ENCODE measurements at places on chromosomes 13 and 19. TPM values are rescaled to one million over a fixed set of nuclear protein-coding genes. Genes with fewer than 3 reads are reported as not detected.

SCN1B gene
- 1.4 TPM for polyA plus RNA-seq

GRCh38 chr19:10682397-10683063 is 18.7 kb upstream of the QTRT1 start:
- no peak for DNase-seq

GRCh38 chr19:35168196-35168595 is 13.7 kb downstream of the FXYD5 start:
- no peak for DNase-seq

DNA sequence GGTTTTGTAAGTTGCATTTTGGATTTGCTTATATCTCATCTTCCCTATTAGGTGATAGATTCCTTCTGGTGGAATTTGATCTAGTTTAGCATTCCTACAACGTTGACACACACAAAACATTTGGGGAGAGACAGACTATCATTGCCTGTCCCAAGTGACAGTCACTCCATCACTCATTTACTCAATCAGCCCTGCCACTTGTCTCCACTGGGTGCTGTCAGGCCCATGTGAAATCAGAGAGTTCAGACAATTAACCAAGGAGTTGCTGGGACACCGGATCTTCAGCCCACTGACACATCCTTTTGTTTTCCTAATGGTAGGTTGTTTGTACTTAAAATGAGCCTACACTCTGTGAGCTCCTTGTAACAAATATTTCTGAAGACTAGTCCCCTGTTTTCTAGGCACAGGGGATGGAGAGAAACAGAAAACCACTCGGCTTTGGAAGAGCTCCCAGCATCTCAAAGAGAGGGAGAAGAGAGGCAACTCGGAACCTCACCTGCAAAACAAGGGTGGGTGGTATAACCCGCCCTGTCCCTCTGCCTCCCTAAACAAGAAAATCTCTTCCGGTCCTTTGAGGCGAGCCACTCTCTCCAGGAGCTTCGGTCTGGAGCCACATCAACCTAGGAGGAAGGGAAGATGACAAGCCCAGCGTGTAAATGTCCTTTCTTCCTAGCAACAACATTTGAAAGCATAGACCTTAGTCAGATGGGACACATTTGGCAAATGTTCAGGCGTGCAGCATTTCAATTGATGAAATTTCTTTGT is 440.9 kb upstream of the KLF12 start:
- no peak for DNase-seq

All from left renal cortex interstitium (tissue), 4 donors.